Inflammatory macrophage treated with lipopolysaccharide for 4 hours (primary cell): ENCODE measurements at places on chromosomes 12 and 14.
A peak's percentile ranks its signal among the peaks of the same experiment; 100 is the strongest.

GRCh38 chr12:10562306-10562933 is 51.0 kb downstream of the MAGOHB start:
- peak; percentile 47 for DNase-seq

- peak; percentile 75 for DNase-seq
Observed at GRCh38 chr12:54603173-54603814, 14.8 kb upstream of the PPP1R1A start.

DNA sequence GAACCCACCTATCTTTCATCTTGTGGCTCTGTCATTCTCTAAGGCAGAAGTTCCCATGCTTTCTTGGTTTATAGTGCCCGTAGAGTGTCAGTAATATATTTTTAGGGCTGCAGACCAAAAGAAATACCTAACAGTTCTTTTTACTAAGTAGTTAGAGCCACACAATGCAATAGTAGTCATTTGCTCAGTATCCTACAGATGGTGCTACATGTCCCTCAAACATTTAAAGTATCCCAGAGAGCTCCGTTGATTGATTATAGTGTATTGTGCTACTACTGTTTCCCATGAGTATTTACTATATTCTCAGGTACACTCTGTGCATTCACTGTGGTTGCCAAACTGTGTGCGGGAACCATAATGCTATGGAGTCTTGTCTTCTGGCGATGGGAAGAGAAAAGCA is 4.7 kb upstream of the PLBD1 start:
- DNase-seq = no peak

DNA sequence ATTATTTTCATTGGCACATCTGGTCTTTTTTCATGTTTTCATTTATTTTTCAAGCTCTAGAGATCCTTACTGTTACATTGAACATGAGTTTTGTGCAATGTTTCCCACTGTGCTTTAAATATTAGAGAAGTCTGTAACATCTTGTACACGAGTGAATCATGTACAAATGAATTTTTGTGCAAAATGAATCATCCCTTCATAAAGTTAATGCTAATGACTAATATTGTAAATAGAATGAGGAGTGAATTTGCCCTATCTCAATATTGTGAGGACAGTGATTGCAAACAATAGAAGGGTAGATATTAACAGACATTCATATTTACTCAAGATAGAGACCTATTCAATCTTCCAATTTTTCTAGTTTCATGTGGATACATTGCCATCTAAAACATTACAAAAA is 463.3 kb upstream of the FOXG1 start:
- no peak for DNase-seq

GRCh38 chr12:110141389-110141788 is 17.2 kb downstream of the IFT81 start:
- peak; percentile 12 for DNase-seq

GRCh38 chr12:88723219-88723618 is 142.9 kb upstream of the KITLG start:
- DNase-seq = no peak

DNA sequence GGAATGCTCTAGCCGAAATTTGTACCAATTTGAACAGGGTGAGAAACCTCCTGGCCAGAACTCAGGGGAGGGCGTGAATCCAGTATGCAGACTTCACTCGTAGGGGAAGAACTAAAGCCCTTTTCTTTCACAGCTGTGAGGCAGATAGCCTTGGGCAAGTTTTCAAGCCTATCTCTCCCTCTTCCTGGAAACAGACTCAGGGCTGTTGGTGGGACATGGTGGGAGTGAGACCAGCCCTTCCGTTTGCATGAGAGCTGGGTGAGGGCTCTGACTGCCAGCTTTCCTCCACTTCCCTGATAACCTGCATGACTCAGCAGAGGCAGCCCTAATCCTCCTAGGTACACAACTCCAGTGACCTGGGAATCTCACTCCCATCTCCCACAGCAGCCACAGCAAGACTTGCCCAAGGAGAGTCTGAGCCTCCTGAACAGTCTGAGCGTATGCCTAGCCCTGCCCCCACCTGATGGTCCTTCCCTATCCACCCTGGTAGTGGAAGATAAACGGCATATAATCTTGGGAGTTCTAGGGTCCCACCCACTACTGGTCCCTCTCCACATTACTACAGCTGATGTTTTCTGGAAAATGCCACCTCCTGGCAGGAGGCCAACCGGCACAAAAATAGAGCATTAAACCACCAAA is 170.1 kb upstream of the AMIGO2 start:
- no peak for DNase-seq
